Pons (tissue), 1 donor: ENCODE measurements at places on chromosomes 3 and 15.

GRCh38 chr3:11774296-11774877 lies 72.3 kb downstream of the TAMM41 start:
- DNase-seq, result peak; percentile 62

DNA sequence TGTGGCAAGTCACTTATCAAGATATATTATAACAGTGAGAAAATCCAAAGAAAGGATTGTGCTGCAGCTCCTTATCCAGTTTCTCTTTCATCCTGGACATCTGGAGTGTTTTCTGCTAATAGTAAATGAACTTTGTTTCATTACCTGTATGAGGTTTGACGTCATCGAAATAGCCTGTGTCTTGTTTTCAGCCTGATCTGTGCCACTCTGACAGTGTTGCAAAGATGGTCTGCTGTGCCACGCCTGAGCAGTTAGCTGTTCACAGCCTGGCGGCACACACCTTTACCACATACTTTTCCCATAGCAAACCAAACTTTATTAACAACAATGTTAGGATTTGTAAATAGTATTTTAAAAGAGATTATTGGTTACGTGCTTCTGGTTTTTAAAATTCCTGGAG lies 34.0 kb downstream of the YEATS2 start:
- no peak for DNase-seq

DNA sequence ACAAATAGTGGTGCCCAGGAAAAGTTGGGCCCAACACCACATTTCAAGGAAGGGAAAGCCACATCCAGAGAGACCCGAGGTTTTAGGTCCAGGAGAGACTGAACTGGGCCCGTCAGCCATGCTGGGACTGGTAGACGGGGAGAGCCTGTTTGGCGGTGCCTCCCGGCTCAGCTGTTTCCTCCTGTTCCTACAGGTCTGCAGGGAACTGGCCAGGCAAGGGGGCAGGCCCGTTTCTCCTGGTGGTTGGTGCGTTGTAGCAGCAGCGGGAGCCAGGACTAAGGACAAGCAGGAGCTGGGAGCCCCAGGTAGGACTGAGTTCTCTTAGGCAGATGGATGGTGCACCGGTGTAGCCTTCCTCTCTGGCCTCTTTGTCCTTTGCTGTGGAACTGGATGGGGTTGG lies 3.9 kb downstream of the PRKCD start:
- no peak for DNase-seq

GRCh38 chr3:147906285-147906684 lies 497.1 kb downstream of the ZIC1 start:
- no peak for DNase-seq

GRCh38 chr3:16168211-16168610 lies 6.3 kb upstream of the GALNT15 start:
- no peak for DNase-seq

DNA sequence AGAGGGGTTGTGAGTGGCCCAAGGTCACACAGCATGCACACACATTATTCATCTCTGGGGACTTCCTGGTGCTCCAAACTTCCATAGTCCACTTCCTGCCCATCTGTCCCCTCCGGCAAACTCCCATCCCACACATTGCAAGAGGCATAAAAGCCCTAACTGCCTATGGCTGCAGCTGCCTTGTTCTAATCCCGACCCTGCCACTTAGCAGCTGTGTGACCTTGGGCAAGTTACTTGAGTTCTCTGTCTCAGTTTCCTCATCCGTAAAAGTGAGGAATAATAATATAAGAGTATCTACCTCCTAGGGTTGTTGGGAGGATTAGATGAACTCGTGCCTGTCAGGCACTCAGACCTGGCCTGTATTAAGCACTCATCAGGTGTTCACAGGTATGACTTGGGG lies 84.2 kb downstream of the SMAD6 start:
- no peak for DNase-seq

DNA sequence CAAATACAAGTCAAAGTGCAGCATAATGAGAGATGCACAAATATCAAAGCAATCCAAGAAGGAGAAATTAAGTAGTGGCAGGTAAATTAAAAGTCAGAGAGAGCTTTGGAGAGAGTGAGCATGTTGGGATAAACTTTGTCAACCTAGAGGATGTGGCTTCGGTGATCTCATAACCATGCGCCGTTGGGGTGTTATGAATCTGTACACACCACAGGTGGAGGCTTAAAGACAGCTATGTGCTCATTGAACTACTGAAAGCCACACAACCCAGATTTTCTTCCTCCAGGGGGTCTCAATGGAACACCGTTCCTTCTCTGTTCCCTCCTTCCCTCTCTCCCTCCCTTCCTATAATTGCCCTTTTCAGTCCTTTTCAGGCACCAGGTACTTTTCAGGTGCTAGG lies 52.0 kb downstream of the SUCNR1 start:
- no peak for DNase-seq

GRCh38 chr15:57376696-57377477 lies 582 bp downstream of the CGNL1 start:
- no peak for DNase-seq

DNA sequence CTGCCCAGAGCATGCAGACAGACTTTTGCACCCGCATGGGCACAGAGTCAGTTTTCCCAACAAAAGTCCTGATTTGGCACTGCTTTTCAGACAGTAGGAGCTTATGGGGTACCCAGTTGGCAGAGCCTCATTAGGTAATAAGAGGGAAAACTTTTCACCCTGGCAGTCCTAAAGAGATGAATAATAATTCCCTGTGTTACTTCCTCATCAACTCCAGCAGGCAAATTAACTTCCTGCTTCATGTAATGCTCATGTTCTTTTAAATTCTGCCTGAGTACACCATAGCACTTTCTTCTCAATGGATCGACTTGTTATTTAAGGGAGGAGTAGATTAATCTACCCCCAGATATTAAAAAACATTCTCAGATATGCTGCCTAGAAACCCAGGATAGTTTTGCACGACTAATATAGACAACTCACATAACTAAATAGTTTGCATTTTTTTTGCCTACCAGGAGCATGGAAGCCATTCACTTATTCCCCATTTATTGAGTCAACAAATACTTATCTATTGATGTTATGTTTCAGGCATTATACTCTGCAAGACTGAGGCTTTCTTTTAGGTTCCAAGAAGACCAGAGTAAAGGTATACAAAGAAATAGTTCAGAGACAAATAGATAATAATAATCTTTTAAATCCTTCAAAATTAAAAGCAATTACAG lies 214.5 kb downstream of the KCNMB2 start:
- DNase-seq, result no peak

DNA sequence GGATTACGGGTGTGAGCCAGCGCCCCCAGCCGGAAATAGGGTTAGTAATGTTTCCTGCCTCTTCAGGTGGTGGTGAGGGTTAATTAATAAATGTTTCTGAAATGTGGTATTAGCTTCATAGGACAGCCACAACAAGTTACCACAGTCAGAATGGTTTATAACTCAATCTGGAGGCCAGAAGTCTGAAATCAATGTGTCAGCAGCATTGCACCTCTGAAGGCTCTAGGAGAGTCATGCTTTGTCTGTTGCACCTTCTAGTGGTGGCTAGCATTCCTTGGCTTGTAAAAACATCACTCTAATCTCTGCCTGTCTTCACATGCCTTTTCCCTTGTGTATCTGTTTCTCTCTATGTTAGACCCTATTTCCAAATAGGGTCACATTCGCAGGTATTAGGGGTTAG lies 7.8 kb upstream of the RPSA start:
- no peak for DNase-seq

- no peak for DNase-seq
These were observed 114.1 kb downstream of the CHDH start for GRCh38 chr3:53731934-53732624.

GRCh38 chr3:101966226-101966625 lies 116.9 kb downstream of the NFKBIZ start:
- DNase-seq, result no peak

- no peak for DNase-seq
These were observed 699.6 kb downstream of the FHIT start for GRCh38 chr3:60551455-60552209.

- no peak for DNase-seq
These were observed 35.4 kb downstream of the SMAD6 start for GRCh38 chr15:66737243-66738010.

DNA sequence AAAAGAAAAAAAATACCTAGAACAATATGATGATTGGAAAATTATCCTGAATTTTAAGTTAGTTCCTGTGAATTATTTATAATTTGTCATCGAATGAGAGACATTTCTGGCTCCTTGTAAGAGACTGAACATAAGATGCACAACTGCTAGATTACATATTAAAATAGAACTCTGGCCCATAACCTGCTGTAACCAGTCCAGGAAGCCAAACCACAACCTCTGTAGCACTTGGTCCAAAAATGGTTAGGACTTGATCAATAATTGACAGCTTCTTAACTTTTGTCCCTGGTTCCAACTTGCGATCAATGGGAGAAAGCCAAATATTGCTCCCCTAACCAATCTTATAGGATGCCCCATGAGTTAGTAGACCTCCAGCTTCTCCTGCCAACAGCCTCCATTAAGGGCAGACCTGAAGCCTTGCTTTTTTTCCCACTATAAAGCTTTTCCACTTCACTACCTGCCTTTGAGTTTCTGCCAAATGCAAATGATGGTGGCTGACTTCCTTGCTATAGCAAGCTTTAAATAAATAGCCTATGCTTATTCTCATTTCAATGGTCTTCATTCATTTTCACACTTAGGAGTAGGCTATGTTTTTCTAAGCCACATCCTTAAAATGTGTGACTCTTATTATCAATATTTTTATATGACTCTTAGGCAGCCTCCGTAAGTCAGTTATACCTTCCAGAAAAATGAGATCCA lies 224.0 kb upstream of the ARHGEF26 start:
- no peak for DNase-seq

- DNase-seq, result no peak
These were observed 317.4 kb upstream of the LRRFIP2 start for GRCh38 chr3:37491776-37492175.

DNA sequence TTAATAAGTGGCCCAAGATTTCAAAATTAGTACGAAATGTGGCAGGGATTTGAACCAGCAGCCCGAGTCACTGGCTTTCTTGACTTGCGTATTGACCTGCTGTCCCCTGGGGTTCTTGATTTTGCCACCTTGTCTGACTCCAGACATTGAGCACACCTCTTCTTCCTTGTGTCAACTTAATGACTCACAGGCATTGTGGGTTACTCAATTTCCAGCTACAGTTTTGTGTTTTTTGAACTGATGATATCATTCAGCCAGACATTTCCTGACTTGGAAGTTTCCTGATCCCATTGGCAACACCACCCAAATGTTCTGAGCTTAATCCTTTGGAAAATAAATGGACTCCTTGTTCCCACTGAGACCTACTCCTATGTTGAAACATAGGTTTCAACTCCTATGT lies 64.2 kb downstream of the MOBP start:
- no peak for DNase-seq

- peak; percentile 2 for DNase-seq
These were observed 73.0 kb upstream of the GAP43 start for GRCh38 chr3:115550285-115550761.
